ENCODE measurements at places on chromosomes 2 and 18.

DNA sequence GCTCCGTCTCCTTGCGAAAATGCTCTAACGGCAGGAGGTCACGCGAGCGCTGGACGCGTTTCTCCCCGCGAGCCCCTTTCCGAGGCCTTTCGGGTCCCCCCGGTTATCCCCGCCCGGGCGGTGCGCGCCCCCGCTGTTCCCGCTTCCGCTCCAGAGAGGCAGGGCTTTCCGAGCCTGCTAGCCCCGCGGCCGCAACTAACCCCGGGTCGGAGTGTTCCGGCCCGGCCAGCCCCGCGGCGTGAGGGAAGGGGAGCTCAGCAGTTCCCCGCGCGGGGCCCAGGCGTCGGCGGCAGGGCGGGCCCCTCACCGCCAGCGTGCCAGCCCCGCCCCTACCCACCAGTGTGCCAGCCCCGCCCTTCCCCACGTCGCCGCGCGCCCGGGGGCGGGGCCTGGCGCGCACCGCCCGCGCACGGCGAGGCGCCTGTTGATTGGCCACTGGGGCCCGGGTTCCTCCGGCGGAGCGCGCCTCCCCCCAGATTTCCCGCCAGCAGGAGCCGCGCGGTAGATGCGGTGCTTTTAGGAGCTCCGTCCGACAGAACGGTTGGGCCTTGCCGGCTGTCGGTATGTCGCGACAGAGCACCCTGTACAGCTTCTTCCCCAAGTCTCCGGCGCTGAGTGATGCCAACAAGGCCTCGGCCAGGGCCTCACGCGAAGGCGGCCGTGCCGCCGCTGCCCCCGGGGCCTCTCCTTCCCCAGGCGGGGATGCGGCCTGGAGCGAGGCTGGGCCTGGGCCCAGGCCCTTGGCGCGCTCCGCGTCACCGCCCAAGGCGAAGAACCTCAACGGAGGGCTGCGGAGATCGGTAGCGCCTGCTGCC, at the start of gene MSH6:
Gene MSH6, plus strand, starts transcription at position 475 of the 815 bp plus-strand sequence. Its CDS starts 89 bp downstream, at position 564.
- peak; percentile 68 for DNase-seq

DNA sequence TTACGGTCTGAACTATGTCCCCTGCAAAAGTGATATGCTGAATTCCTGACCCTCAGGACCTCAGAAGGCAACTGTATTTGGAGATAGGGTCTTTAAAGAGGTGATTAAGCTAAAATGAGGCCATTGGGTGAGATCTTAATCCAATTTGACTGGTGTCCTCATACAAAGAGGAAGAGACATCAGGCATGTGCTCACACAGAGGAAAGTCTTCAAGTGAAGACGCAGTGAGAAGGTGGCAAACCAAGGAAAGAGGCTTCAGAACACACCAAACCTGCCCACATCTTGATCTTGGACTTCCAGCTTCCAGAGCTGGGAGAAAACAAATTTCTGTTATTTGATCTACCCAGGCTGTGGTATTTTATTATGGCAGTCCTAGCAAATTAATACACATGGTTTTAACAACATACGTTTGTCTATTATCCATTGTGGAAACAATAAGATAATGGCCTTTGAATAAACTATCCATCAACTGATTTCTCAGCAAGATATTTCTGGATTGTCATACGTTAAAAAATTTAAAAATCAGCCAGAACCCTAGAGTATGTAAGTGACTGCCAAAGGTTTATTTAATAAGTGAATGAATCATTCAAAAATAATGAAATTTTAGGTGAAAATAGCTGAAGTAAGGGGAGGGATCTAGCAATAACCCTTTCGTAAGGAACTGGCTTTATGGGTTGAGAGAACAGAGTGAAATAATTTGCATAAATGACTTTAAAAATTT, 6.5 kb downstream of the WIPF1 start:
- no peak for DNase-seq

- no peak for DNase-seq
These were observed 1142.1 kb downstream of the CNTNAP5 start for GRCh38 chr2:125167152-125167551.

- DNase-seq: no peak
These were observed 50.4 kb downstream of the ZDBF2 start for GRCh38 chr2:206324869-206325268.

DNA sequence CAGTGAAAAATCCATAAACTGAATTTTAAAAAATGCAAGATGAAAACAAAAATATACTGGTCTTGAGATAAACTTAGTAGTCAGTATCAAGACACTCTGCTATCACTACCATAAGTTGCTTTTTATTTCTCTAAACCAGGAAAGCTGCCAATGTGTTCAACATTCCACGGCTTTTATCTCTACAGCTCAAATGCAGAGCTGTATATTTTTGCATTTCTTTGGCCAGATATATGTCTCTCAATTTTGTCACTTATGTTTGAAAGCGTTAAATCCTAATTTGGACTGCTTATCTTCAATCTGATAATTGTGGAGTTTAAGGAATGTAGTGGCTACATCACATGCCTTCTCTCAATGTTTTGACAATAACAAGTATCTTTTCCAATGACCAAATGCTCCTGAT, 609.5 kb downstream of the EPHA4 start:
- no peak for DNase-seq

GRCh38 chr2:124319577-124319976, 294.5 kb downstream of the CNTNAP5 start:
- DNase-seq: no peak

DNA sequence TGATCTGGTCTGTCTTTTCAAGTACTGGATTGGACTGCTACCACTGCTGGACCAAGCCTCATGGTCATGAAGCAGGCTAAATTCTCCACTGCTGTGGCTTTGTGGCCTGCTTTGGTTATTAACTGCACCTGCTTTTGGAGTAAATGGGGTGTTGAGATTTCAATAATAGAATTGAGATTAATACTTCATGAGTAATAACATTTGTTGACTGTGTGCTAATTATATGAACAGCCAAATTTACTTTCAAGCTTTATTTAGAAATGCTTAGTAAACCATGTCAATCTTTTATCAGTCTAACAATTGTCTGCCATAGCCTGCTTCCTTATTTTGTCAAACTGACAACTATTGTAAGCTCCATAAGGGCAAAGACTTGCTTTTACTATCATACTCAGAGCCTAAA, 27.4 kb upstream of the MTIF2 start:
- no peak for DNase-seq

DNA sequence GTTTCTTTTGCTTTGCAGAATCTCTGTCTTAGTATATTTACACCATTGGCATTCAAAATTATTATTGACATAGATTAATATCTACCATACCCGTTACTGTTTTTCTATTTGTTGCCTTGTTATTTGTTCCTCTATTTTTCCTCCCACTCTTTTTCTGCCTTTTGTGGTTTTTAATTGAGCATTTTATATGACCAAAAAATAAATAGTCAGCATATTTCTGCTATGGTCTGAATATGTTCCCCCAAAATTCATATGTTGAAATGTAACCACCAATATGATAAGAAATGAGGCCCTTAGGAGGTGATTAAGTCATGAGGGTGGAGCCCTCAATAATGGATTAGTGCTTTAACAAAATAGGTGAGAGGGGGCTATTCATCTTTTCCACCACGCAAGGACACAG, 35.3 kb downstream of the ADRA2B start:
- no peak for DNase-seq

DNA sequence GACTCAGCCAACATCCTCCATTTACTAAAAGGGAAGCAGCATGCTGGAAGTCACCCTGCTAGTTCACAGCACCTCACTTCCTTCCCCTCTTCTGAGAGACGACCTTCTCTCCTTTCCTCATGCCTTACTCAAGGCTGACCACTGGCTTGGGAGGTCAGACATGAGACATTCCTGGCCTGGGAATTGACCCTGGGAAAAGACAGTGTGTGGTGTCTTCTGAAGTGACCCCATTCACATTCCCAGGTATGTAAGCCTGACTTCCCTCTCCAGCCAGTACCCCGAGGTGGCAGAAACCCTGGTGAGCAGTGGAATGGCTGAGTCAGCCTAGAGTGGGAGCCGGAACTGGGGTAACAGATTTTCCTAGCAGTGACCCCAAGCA, 92.4 kb downstream of the PLB1 start:
- no peak for DNase-seq

GRCh38 chr2:16188261-16188890, 248.0 kb downstream of the MYCN start:
- no peak for DNase-seq

DNA sequence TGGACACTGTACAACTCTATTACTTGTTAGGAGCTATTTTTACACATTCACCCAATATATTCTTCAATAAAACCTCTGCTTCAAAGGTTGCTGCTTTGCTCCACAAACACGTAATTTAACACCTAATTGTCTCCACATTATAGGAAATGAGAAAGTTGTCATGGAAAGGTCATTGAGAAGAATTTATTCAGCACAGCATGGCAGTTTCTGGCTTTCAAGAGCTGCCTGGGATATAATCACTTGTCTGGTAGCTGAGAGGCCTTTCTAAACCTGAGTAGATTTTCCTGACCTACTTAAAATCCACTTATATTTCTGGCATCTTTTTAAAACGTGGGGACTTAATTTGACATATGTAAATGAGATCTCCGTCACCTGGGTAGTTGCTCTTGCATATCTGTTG, 216.1 kb downstream of the ZNF804A start:
- DNase-seq: no peak

DNA sequence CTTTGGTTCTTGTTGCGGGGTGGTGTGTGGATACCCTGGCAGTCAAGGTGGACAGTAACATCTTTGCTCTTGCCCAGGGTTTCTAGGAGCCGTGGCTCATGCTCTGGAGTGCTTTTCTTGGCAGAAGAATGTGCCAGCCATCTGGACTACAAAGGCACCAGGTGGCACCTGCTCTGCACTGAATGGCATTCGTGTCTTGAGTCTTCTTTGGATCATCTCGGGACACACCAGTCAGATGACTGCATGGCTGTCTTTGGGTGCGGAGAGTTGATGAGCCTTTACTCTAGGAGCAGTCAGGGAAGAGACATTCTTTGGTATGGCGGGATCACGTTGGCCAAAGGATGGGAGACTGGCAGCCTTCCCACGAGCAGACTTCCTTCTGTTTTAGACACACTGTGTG, 104.1 kb upstream of the SEC11C start:
- DNase-seq: no peak

DNA sequence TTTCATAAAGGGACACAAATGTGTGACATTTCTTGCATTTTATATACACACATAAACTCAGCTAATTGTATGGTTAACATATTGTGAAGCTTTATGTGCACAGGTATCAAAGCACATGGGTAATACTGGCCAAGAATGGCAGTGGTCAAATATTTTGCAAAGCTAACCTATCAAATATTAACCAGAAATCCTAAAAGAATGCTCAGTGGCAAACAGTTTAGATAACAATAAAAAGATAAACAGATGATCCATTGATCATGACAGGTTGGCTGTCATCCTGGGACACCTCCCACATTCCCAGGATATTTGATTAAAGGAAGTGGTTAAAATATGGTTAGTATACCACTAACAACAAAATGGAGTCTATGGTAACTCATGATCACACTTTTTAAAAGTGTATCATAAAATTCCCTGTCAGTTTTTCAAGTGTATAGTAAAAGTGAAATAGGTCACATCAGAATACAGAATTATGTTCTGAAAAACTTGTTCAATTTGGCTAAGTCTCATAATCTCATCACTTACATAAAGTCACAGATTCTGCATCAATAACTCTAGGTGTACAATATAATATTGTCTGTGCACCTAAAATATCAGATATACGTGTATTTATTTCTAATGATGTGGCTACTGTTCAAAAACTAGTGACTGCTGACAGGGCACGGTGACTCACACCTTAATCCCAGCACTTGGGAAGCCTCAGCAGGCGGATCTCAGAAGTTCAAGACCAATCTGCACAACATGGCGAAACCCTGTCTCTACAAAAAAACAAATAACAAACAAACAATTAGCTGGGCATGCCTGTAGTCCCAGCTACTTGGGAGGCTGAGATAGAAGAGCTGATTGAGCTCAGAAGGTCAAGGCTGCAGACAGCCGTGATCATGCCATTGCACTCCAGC, 48.9 kb downstream of the CDH2 start:
- DNase-seq: no peak

DNA sequence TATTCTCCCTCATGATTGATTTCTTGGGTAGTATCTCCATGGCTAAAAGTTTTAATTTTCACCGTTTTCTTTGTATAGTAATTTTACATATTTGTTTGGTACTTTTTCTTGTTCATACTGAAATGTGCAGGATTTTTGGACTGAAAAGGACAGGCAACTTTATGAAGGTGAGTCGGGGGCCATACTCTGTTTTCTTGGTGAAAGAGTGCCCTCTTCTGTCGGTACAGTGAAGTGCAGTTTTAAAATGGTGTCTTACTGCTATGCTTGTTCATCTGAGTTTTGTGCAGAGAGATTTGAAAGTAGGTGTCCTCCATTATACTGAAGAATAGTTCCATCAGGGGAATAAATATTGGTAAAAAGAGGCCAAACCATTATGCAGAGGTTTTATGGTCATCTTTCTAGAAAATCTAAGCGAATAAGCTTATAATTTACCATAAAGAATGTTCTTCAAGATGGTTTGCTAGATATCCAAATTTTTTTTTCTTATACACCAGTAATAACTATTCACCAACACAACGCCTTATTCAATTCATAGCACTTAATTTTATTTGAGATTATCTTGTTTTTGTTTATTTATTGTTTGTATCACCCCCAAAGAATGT, 8.7 kb upstream of the SERPINB13 start:
- peak; percentile 41 for DNase-seq

DNA sequence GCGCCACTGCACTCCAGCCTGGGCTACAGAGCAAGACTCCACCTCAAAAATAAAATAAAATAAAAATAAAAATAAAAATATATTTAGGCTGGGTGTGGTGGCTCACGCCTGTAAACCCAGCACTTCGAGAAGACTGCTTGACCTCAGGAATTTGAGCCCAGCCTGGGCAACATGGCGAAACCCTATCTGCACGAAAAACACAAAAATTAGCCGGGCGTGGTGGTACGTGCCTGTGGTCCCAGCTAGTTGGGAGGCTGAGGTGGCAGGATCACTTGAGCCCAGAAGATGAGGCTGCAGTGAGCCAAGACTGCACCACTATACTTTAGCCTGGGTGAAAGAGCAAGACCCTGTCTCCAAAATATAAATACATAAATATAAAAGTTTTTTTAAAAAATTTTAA, 6.4 kb downstream of the RTN4 start:
- DNase-seq: no peak

GRCh38 chr18:363301-364085, 95.6 kb upstream of the THOC1 start:
- DNase-seq: no peak
